ENCODE measurements at places on chromosomes 2 and 18.

DNA sequence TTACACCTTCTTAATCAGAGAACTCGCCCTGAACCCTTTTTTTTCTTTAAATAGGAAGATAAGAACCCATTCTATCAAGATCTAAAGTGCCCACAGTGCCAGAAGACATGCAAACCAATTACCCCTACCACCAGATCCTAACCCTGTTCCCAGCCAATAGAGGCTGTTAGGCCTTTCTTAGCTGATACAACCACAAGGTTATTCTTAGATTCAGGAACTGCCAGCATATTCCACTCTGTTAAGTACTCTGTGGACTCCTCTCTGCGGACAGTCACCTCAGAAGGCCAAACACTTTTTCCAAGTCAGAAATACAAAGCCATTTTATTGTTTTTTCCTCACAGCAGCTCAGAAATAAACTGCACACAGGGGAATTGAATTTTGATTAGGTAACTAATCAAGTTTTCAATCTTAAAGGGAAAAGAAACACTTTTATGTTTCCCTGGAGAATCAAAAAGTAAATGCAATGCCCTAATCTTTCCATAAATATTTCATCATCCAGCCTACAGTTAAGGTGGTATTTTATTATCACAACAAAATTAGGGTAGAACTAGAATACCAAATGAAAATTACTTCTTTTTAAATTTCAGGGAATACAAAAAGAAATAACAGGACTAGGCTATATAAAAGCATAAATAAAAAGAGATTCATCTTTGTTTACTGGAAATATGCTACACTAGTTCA is 111.4 kb downstream of the NBAS start:
- no peak for DNase-seq

GRCh38 chr2:168767258-168767657 is 35.2 kb upstream of the NOSTRIN start:
- DNase-seq: no peak

DNA sequence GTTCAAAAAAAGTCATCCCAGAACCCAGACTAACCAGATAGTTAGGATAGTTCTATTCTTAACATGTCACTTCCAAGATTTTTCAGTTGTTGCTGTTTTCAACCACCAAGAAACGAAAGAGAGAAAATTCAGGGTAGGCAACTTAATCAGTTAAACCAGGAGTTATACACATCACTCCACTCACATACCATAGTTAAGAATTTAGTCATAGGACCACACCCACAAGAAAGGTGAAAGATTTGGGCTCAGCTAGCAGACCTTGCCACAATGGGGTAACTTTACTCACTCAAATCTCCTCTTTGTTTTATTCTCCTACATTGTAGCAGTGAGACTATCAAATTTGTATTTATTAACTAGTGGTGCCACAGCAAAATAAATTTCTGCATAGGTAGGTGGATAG is 473.6 kb downstream of the NUP35 start:
- DNase-seq: no peak

DNA sequence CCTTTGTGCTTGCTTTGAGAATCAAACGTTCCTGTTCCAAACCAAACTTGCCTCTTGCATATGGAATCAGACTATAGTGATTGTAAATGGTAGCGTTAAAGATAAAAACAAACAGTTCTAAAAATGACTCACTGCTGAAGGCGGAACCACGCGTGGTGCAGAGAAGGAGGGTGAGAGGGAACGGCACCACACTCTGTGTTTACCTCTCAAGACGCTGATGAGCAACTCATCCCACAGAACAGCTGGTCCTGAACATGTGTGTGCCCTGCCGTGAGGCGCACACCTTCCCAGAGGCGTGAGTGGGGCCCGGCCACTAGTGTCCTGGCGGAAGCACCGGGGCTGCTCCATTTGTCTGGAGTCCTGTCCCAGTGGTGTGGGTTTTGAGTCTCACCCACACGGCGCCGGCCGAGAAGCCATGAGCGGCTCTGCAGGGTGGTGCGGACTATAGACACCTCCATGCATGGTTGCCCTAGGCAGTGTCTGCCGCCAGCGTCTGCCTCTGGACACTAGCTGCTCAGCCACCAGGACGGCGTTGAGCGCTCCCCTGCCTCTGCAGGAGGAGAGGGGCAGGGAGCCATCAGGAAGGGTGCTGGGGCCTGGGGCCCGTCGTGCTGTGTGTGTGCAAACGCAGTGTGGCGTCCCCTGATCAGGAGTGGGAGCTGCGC is 52.1 kb downstream of the NFATC1 start:
- DNase-seq: no peak

- DNase-seq: no peak
Observed at GRCh38 chr2:193837111-193837738, 1642.5 kb upstream of the TMEFF2 start.

DNA sequence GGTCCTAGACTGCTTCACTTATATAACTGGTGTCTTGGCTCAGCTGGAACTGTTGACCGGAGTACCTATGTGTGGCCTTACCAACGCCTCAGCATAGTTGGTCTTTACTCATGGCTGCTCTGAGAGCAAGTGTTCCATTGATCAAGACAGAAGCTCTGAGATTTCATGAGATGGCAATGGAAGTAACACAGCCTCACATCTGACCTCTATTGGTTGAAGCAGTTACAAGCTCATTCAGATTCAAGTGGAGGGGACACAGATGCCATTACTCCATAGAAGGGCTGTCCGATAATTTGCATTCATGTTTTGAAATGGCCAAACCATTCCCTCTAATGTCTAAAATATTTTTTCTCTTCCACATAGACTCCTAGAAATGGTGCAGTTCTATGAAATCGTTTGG is 46.4 kb upstream of the STK39 start:
- no peak for DNase-seq

DNA sequence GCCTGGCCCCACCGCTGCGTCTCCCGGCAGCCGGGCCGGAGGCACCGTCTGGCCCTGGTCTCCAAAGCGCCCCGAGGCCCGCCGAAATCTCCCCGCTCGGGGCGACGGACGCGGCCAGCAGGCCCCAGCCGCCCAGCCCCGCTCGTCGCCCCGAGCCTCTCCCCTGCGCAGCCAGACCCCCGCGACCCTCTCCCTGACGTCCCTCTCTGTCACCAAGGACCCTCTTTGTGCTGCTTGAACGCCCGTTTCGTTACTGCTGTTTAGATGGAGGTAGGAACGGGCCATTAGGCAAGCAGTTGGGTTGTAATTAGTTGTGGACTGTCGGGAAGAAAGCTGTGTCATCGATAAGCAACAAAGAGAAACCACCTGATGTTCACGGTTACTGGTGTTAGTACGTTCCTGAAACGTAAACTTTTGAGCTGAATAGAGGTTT is 686 bp downstream of the UBXN4 start:
- DNase-seq: peak; percentile 57

GRCh38 chr2:166924967-166925366 is 36.7 kb downstream of the XIRP2 start:
- DNase-seq: no peak

DNA sequence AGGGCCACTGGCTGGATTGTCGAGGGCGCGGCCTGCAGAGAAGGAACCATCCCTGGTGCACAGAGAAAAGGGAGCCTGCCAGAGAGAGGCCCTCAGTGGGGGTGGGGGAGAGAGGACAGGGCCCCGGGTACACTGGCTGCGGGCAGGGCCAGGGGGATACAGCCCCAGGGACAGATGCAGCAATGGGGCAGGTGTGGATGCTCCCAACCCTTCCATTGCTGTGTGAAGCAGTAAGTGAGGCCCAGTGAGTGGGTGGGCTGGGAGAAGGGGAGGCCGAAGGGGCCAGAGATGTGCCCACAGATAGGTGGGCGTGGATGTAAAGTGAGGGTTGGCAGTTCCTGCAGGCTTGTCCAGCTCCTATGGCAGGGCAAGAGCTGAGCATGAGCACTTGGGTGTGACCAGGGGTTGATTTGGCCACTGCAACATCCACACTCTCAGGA is 7.4 kb downstream of the AGXT start:
- DNase-seq: no peak

GRCh38 chr18:77105680-77106079 is 26.9 kb downstream of the MBP start:
- DNase-seq: no peak

- DNase-seq: peak; percentile 46
Observed at GRCh38 chr2:10079266-10079869, 843 bp downstream of the CYS1 start.

GRCh38 chr2:50018921-50019320 is 864.6 kb upstream of the FSHR start:
- DNase-seq: no peak

DNA sequence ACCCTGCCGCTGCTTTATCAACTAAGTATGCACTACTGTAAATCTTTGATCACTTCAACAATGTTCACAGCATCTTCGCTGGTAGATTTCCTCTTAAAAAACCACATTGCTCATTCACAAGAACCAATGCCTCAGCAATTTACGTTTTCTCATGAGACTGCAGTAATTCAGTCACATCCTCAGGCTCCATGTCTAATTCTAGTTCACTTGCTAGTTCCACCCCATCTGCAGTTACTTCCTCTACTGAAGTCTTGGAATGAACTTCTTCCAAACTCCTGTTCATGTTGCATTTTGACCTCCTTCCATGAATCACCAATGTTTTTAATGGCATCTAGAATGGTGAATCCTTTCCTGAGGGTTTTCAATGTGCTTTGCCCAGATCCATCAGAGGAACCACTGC is 35.8 kb downstream of the PRELID3A start:
- DNase-seq: no peak

Measured in DMS79 treated with DMSO at 0.1 percent for 48 hours (cell line).